BJ (cell line): ENCODE measurements at places on chromosomes 5 and 9.
A peak's percentile ranks its signal among the peaks of the same experiment; 100 is the strongest.

DNA sequence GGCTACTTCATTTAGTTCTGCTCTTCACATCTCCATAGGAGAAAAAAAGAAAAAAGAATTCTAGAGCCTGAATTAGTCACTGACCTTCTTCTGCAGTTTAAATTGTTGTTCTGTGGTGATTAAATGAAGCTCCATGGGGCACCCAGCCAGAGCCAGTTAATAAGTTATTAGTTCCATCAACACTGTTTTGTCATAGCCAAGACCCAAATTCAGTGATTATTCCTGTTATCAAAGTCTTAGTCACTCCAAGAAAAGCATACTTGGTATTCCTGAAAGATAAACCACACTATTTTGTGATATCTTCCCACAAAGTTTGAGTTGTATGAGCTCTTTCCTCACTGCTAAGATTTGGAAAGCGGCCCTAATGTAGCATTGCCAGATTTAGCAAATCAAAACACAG is 134.8 kb upstream of the RGMB start:
- DNase-seq = peak; percentile 73

- no peak for DNase-seq
Measured at GRCh38 chr5:143159031-143159430, 244.5 kb downstream of the NR3C1 start.

DNA sequence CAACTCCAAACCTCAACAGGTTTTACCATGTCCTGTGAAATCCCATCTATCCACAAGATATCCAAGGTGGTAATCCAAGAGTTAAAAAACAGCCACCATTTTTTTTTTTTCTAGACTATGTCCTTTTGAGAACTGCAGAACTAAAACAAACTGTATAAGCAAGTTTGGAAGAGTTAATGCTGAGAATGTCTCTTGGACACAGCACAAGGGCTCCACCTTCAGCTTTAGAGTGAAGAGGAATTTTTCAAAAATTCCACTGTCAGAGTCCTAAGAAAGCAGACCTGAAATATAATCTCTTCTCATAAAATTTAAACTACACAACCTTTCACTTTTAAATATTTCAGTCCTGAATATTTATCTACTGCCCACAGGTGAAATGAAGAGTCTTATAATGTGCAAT is 167.8 kb upstream of the CCNG1 start:
- no peak for DNase-seq

DNA sequence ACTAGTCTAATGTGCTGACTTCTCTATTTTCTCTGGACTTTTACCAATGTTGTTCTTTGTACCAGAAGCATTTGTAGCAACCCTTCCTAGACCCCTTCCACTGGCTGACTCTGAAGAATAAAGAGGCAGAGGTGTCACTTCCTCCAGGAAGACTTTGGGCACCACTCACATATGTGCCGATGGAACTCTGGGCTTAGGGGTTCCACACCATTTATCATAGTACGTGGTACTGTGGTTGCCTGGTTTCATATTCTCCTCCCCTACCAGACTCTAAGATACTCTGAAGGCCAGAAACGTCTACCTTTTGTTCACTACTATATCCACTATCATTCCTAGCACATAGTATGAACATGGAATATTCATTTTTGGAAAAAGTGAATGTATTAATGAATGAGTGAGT is 88.0 kb downstream of the BNC2 start:
- DNase-seq = no peak

GRCh38 chr5:31574772-31575171 is 42.7 kb downstream of the C5orf22 start:
- DNase-seq = no peak

GRCh38 chr5:33408816-33409215 is 31.9 kb upstream of the TARS1 start:
- no peak for DNase-seq

DNA sequence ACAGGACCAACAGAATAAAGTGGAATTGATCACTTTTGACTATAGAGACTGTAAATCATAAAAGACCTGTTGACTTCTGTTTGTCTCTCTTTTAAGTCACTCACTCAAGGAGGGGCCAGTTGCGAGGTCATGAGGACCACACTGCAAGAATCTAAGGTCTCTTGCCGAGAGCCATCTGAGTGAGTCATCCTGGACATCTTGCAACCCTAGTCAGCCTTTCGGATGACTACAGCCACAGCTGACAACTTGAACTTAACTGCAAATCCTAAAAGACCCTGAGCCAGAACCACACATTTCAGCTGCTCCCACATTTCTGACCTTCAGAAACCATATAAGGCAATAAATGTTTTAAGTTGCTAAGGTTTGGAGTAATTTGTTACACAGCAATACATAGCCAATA is 129.7 kb upstream of the RAD23B start:
- no peak for DNase-seq

GRCh38 chr9:136310273-136311030 is 6.6 kb upstream of the CCDC187 start:
- no peak for DNase-seq

GRCh38 chr9:95854386-95855020 is 21.0 kb upstream of the ERCC6L2 start:
- DNase-seq = no peak

GRCh38 chr5:134029156-134029555 is 24.4 kb upstream of the VDAC1 start:
- DNase-seq = peak; percentile 96

GRCh38 chr5:137263371-137264005 is 235.6 kb downstream of the SPOCK1 start:
- no peak for DNase-seq

- DNase-seq = no peak
Measured at GRCh38 chr9:36813154-36813553, 220.9 kb downstream of the PAX5 start.

- no peak for DNase-seq
Measured at GRCh38 chr5:82387001-82387818, 109.1 kb upstream of the RPS23 start.

DNA sequence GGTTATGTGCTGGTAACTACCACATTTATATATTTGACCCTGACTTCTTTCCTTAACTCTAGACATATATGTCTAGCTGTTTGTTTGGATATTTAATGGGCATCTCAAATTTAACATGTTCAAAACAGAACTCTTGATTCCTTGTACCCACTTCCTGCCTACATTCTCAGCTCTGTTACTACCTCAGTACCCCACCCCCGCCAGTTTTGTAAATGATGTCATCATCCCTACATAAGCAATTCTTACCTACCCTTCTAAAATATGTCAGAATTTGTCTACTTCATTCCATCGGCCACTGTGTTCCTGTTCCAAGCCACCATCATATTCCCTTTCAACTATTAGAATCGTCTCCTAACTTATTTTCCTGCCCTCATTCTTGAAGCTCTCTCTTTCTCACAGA is 4.8 kb downstream of the RAD50 start:
- no peak for DNase-seq

- no peak for DNase-seq
Measured at GRCh38 chr9:34271265-34272006, 57.6 kb downstream of the KIF24 start.

DNA sequence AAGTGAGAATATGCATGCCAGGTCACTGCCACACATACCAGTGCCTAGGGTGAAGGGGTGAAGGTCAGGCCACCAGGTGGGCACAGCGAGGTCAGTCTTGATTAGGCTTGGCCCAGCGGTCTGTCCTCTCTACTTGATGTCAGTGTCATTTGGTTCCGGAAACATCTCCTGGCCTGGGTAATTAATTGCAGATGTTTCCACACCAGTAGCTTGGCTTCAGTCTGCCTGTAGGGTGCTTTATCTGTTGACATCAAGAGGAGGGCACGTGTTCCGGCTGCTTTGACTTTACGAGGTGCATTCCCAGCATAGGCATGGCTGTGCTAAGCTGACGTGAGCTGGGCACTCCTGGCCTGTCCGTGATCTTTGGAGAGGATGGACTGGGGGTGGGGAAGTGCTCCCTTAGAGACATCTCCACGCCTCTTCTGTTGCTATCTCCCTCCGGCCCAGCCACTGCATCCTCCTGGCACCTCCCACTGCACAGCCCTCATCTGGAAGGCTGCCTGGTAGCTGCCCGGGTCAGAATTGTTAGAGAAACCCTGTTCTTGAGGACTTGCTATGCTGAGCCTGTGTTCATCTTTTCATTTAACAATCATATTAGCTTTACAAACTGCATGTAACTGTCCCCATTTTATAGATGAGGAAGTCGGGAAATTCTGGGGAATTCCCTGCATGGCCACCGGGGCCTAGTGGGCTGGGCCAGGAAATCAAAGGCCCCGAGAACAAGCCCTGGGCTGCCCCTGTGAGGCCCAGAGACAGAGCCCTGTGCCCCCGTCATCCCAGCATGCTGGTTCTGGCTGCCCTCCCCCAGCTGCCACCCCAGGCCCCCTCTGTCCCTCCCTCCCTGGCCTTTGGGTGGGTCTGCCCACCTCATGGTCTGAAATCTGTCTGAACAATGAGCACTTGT is 29.1 kb downstream of the JADE2 start:
- DNase-seq = peak; percentile 99

DNA sequence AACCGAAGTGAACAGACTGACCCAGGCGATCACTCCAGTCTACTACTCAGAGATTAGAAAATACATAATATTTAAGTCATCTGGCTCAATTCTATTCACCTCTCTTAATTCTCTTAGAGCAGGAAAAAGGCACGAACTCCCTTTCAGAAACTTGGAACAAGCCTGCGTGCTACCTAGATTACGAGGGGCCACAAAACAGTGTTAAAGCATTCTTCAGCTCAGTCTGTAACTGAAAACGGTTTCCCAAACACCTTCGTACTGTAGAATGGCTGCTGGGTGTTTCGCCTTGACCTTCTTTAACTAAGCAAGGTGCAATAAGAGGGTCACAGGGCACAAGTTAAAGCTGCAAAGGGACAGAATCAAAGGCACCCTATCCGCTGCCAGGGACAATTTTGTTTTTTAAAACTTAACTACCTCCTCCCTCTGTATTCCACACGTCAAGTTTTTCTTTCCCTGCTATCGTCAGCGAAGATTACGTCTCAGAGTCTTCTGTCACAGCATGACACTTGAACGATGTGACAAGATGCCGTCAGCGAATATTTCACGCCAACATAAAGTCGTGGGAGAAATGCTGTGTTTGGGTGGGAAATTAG is 687 bp downstream of the LYSMD3 start:
- no peak for DNase-seq

DNA sequence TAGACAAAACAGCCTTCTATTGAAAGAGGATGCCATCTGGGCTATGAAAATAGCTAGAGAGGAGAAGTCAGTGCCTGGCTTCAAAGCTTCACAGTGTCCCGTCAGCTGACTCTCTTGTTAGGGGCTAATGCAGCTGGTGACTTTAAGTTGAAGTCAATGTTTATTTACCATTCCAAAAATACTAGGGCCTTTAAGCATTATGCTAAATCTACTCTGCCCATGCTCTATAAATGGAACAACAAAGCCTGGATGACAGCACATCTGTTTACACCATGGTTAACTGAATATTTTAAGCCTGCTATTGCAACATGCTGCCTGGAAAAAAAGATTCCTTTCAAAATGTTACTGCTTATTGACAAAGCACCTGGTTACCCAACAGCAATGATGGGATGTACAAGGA is 309.1 kb downstream of the NTRK2 start:
- DNase-seq = no peak

GRCh38 chr9:107975426-107976010 is 485.9 kb upstream of the KLF4 start:
- no peak for DNase-seq

DNA sequence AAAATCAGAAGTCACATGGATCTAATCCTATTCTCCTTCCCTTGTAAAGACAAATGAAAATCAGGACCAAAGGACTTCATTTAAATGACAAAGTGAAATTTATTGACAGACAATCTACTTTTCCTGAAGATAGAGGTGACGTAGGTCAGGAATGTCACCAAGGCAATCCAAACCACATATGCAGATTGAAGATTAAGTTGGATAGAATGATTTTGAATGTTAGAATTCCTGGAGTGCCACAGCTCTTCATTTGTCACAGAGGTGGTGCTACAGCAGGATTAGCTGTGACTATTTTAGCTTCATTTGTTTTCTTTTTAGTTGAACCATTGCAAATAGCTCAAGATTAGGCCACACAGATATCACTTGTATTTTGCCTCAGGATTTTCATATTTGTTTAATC is 736.0 kb upstream of the ARRDC3 start:
- no peak for DNase-seq

GRCh38 chr9:123354806-123355508 is 1.0 kb upstream of the CRB2 start:
- no peak for DNase-seq

DNA sequence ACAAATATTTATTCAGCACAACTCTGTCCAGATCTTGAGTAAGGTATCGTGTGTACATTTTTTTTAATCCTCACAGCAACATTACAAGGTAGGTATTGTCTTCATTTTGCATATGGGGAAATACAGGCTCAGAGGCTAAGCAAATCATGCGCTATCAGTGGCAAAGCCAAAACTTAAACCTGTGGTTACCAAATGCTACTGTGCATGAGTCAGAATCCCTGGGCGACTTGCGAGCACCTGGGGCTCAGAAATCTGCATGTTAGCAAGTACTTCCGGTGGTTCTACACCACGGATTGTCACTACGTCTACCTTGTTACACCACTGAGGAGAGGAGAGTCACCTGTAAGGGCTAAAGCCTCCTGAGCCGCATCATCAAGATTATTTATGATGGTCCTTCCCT is 21.3 kb downstream of the C5orf58 start:
- no peak for DNase-seq

DNA sequence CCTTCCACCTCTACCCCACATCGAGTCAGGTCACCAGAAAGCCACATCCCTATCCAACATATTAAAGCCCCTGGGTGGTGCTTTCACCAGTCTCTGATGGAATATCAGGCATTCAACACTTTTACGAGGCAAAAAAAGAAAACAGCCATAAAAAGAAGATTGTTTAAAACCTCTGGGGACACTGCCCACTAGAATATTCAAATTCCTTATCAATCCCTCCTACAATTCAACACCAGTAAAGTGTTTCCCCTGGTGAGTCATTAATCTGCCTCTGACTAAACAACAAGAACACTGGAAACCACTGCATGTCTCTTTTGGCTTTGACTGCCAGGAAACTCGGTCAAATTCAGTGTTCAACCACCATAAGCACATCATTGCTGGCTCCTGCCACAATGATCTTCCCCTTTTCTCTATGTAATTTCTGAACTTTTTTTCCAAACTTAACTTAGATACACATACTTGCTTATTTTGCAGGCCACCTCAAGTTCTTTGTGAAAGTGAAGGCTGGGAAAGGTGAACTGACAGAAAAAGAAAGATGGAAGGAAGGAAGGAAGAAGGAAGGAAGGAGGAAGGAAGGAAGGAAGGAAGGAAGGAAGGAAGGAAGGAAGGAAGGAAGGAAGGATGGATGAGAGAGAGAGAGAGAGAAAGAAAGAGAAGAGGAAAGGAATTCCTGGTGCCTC is 105.3 kb downstream of the PAX5 start:
- no peak for DNase-seq

DNA sequence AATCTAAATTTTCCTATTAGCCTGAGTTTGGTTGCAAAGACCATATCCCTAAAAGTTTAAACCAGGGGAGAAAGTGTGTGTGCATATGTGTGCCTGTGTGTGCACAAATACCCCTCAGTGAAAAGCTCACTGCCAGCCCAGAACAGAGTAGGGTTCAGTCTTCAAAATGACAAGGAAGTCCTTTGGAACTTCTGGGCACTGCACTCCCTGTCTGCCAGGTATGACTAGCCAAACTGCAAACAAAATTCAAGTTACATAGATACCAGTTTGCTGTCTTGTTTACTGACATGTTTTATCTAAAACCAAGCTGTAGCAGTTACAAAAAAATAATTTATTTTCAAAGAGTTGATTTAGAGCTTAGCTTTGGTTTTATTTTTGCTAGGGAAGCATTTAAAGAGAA is 100.1 kb downstream of the ARHGEF28 start:
- no peak for DNase-seq
